ENCODE measurements at places on chromosomes 12 and 14.
A peak's percentile ranks its signal among the peaks of the same experiment; 100 is the strongest.

DNA sequence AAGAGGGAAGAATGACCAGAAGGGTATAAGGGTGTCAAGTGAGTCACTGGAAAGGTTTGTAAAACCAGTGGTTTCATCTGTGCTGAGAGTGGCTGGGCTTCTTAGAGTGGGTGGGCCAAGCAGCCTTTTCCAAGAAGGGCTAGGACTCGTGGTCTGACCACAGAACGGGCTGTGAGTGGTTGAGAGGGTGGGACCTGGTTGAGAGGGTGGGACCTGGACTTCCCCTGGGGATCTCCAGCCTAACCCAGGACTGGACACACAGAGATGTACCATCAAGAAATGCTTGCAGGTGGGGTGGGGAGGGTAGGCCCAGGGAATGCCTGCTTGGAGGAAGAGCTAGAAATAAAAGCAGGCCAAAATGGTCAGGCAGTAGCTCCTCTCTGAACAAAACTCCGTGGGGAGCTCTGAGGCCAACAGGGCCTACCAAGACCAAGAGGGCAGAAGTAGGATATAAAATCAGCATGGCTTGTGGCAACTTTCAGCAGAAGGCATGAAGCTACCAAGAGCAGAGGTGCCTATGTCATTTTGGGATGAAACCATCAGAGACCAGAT lies 140.5 kb downstream of the FOXN3 start:
- DNase-seq: peak; percentile 73

GRCh38 chr14:106605548-106606448 lies 1079.4 kb downstream of the TMEM121 start:
- peak; percentile 50 for DNase-seq

DNA sequence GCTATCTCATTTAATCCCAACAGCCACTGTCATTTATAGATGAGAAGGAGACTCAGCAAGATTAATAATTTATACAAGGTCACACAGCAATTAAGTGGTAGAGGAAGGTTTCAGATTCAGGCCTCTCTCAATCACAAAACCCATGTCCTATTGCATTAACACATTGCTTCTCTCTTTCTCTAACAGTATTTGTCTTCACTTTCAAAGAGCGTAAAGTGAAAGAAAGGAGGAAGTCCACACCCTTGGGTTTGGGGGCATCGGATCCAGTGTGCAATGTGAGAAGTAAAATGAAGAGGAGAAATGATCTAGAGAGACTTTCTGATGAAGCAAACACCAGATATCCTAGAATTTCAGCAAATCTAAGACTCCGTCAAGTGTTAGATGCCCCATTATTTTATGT lies 7.0 kb upstream of the VRK1 start:
- DNase-seq: peak; percentile 33

DNA sequence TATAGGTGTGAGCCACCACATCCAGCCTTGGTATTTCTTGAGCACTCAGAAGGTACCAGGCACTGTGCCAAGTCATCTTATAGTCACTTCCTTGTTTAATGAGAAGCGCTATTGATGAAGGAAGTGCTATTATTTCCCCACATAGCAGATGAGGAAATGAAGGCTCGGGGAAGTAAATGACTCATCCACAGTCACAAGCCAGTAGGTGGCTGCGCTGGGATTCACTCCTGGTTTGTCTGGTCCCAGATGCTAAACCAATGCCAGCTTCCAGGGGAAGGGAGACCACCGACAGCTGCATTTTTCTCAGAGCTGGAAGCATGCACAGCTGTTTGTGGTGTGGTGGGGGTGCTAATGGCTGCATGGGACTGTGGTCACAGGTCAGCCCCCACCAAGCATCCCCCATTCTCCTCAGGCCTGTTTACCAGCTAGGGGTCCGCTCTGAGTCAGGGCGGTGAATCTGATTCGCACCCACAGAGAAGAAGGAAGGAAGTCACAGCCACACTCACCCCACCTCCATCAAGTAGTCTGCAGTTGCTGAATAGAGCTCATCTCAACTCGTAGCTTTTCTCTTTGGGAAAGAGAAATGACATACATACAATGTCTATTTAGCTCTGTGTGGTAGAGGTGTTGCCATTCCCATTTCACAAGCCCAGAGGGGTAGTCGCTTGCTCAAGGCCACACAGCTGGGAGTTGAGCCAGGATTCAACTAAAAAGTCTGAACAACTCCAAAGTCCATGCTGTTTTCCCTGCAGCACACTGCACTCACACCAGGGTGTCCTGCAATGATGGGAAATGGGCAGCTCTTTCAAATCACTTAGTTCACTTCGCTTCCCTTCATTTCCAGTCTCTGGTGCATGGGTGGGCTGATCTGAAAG lies 6.3 kb upstream of the LTBP2 start:
- DNase-seq: peak; percentile 88

DNA sequence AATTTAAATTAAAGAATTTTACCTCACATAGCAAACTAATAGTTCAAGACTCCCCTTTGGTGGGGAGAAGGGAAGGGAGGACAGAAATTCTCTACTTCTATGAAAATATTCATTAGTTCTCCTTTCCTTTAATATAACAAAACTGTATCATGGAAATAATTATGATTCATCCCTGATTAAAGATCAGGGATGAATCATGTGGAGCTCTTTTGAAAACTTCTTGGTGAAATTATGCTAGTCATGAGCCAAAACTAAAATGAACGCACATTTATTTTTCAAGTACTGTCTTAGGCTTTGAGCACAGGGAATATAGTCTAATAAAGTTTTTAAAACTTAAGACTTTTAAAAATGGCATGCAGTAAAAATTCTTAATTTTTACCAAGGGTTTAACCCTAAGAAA lies 17.1 kb downstream of the TMBIM4 start:
- DNase-seq: no peak

DNA sequence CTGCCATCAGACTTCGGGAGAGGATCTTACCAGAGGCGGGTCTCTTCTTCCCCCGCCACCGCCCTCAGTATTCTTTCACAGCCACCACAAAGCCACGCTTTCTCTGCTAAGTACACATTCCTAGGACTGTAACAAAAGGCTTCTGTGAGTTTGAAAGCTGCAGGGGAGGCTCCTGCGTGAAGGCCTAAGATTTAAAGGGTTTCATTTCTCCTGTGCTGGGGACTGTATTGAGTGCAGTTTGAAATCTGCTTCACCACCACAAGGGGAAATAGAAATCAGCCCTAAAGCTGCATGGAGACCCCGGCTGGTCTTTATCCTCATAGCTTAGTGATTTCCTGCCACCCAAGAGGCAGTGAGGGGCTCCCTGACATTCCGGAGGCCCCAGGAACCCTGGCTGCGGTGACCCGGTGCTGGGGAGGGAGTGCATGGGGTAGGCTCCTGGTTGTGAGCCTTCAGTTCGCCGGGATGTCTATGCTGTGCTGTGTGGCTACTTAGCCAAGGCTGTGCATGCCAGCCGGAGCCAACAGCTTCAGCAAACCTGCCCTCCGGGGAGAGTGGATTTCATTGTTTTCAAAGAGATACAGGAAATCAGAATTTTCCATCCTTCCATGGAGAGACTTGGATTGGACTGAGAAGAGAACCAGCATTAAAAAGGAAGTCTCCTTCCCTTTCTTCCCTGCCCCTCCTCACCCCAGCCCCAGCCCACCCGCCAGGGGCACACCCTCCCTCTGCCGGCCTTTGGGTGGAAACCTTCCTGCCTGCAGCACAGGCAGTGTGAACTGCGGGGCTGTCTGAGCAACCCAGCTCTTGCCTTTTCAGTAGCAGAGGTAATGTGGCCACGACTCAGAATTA lies 163.3 kb downstream of the ETV6 start:
- DNase-seq: peak; percentile 71

DNA sequence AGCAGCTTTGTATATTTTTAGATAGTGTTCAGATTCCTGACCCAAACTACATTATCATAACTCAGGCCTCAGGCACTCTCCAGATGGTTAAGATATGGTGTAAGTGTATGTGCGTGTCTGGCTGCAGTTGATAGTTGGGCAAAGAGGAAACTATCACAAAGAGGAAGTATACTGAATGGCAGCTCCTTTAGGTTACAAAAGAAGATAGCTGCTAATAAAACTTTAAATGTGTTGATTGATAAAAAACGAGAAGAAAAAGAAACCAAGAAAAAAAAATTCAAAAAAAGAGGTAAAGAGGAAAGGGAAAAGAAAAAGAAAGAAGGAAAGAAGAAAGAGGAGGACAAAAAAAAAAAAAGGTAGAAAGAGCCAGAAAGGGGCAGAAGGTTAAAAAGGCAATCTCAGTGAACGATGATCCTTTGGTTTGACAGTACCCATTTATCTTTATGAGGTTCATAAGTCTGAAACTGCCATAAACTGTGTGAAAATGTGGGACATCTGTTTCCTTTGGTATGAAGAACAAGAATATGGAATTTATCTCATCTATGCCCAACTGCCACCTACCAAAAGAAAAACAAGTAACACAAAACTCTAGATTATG lies 42.2 kb downstream of the TAOK3 start:
- DNase-seq: peak; percentile 76

- no peak for DNase-seq
These were observed 60.6 kb downstream of the ARL6IP4 start for GRCh38 chr12:123041042-123041531.

DNA sequence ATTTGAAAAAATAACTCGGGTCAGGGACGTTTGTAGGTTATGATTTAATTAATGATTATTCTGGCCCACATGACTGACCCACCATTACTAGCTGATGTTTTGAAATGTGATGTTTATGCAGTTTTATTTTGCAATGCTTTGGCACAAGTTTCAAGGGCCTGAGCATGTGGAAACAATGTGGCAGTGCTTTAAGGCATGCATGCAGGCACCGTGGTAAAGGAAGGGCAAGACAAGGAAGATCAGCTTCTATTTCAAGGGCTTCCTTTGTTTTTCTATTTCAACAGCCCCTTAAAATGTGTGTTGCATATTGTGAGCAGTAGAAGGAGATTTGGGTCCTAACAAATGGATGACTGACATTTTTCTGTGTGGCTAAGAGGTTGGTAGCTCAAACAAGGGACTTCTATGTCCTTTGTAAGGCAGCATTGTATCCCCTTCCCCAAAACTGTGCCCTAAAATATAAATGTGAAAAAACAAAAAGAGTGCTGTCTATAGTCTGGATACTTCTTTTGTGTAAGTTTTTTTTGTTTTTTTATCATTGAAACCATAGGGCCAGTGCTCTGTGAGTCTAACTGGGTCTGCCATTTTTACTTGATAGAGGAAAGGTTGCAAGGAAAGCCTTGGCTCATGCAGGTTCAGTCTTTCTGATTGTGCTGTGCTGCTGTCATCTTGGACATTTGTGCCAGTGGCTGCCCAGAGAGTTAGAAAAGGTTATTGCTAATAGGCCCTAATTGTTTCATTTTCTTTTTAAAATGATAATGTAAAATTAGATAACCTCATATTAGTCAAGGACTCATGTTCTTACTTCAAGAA lies 103.5 kb downstream of the FGD4 start:
- DNase-seq: no peak

- DNase-seq: no peak
These were observed 2.8 kb upstream of the KCNK13 start for GRCh38 chr14:90058876-90059458.

DNA sequence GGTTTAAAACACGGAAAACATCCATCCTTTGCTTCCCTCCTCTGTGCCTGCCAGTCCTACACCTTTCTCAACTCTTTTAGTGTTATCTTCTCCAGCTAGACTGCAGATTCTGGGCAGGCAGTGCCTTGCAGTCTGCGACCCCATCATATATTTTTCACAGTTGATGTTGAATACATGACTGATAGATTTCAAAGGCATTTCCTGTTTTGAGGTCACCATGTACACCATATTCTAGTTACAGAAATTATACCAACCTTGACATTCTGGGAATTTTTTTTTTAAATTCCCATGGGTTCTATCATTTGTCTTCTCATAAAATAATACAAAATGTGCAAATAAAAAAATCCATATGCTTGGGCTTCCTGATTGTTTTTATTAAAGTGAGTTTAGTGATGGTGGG lies 16.6 kb downstream of the SOCS2 start:
- no peak for DNase-seq

GRCh38 chr14:103628684-103629502 lies at the start of gene KLC1:
Gene KLC1 (plus strand): TSS chr14:103629211. CDS start chr14:103654565, 25,354 bp downstream.
- DNase-seq: peak; percentile 83

DNA sequence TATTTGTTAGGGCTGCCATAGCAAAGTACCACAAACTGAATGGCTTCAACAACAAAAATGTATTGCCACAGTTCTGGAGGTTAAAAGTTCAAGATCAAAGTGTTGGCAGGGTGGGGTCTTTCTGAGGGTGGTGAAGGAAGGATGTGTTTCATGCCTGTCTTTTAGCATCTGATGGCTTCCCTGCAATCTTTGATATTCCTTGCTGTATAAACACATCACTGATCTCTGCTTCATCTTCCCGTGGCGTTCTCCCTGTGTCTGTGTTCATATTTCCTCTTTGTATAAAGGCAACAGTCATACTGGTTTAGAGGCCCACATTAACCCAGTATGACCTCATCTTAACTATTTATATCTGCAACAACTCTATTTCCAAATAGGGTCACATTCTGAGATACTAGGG lies 167.5 kb downstream of the BTG1 start:
- DNase-seq: peak; percentile 72

GRCh38 chr12:85423947-85424346 lies 143.9 kb downstream of the ALX1 start:
- no peak for DNase-seq

DNA sequence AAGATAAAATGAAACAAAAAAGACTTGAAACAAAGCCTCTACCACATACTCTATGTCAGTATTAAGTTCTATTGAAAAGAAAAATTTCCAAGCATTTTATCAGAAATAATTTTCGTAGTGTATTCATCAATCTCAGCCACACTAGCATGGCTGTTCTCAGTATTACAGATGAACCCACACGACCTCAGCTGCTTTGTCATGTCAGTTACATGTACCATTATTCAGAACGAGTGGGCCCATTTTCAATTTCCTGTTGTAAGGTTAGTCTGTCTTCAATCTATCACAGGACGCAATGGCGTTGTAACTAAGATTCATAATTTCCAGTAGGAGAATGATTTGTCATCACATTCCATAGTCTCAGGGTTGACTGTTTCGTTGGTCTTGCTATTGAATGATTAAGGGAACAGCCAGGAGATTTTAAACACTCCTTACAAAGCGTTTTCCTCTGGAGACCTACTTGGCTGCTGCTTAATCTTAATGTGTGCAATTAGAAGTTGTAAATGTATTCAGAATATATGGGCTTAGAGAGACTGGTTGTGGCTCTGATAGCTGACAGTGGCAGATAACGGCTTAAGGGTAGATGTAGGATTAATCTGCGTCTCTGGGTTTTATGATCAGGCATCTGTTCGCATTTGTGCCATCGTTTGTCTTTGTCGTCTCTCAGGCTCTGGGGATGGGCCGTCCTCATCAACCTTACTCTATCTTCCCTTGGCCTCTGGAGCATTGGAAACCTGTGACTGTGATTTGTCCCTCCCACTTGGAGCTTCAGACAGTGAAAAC lies 65.4 kb downstream of the GLT1D1 start:
- no peak for DNase-seq

- DNase-seq: peak; percentile 68
These were observed 31.5 kb downstream of the SLC6A12 start for GRCh38 chr12:182381-182892.

GRCh38 chr12:63821781-63822251 lies 22.7 kb upstream of the SRGAP1 start:
- peak; percentile 16 for DNase-seq

GRCh38 chr14:36955376-36955775 lies 217.0 kb downstream of the SLC25A21 start:
- DNase-seq: no peak

DNA sequence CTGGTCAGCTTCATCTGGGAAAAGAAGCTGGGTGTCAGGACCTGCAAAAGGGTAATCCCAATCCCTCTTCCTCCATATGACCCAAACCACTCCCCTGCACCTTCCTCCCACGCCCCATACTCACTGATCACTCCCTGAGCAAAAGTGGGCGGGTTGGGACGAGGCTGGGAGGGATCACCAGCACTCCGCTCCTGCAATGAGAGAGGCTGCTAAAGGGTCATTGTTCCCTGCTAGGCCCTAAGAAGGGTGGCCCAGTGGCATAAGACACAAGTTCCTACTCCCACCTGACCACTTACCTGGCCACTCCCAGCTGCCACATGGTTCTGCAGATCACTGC lies 15.7 kb upstream of the PRKAG1 start:
- DNase-seq: no peak
